Vagina (tissue), 2 donors: ENCODE measurements at places on chromosomes 1 and 21.

DNA sequence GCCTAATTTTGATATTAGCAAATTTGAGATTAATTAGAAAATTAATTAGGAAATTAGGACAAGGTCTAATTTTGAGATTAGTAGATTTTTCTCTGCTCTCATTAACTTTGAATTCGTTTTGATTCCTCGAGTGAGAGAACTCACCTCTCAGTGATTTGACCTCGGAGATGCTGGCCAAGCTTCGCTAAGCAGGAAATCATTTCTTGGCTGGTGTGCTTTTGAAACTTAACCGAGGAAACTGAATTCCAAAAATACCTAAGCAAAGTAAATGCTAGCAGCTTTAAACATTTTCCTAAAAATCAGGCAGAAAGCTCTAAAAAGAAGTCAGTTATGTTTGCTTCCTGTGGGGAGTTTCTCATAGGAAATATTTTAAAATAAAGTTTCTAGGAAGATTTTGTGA, 34.9 kb downstream of the CDC14A start:
- no peak for DNase-seq

DNA sequence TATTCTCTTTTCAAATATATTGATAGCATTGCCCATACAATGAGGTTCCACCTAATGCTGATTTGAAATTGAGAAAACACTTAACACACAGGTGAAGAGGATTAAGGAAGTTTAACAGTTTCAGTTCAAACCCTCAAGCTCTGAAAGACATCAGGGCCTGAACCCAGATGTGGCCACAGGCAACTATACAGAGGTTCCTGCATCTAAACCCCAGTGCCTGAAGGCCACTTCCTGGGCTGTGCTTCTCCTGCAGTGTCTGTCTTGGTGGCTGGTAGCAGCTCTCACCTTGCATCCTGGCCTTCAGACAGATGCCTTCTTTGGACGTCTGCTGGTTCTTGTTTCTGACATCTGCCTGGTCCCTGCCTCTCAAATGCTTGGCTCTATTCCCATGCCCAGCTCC, 25.1 kb upstream of the NGF start:
- DNase-seq = no peak

- DNase-seq = peak; percentile 27
Observed at GRCh38 chr1:33736496-33736895, 127.4 kb upstream of the HMGB4 start.

DNA sequence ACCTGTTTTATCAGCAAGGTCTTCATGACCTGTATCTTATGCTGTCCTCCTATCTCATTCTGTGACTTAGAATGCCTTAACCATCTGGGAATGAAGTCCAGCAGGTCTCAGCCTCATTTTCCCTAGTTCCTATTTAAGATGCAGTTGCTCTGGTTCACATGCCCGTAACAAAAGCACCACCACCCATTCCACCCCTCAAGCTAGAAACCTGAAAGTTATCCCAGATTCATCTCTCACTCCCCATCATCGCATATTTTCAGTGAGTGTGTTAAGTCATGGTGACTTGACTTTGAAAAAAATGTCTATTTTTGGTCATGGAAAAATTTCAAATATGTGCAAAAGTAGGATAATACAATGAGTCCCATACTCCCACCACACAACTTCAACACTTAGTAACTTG, 11.7 kb downstream of the HMGN2 start:
- DNase-seq = no peak

GRCh38 chr1:212669102-212669501, 30.5 kb downstream of the BATF3 start:
- DNase-seq = no peak

GRCh38 chr1:248926401-248927182, 20.6 kb downstream of the PGBD2 start:
- DNase-seq = no peak

- DNase-seq = no peak
Observed at GRCh38 chr1:156204686-156205085, 8.1 kb upstream of the PMF1 start.

- no peak for DNase-seq
Observed at GRCh38 chr1:235045921-235046601, 82.6 kb downstream of the TOMM20 start.
